SK-MEL-5 (cell line): ENCODE measurements at places on chromosomes 3 and 15. TPM values are rescaled to one million over a fixed set of nuclear protein-coding genes. Genes with fewer than 3 reads are reported as not detected.

- DNase-seq = peak; percentile 48
These were observed 84.3 kb downstream of the KLHL25 start for GRCh38 chr15:85710340-85710842.

TMEM266 gene
- 1.9 and 2.0 TPM in 2 replicates for total RNA-seq

DNA sequence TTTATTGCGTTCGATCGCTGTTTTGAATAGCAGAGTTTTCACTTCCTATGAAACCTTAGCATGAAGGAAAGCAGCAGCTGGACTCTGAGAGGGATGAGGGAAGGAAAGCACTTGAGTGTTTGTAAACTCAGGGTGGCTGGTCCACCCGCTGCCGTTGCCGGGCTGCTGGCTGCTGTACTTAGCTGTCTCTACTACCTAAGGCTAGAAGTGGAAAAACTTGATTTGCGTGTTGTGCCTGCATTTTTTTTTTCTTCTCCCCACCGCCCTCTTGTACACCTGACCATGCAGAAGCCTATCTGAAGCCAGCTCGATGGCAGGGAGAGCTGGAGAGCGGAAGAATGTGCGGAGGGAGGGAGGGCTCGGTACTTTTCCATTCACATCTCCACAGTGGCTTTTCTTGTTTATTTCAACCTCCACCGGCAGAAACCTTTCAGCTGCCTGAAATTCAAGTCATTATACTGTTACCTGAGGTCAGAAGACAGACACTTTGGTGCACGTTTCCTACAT lies 4.8 kb upstream of the BCL6 start:
- DNase-seq = no peak

DNA sequence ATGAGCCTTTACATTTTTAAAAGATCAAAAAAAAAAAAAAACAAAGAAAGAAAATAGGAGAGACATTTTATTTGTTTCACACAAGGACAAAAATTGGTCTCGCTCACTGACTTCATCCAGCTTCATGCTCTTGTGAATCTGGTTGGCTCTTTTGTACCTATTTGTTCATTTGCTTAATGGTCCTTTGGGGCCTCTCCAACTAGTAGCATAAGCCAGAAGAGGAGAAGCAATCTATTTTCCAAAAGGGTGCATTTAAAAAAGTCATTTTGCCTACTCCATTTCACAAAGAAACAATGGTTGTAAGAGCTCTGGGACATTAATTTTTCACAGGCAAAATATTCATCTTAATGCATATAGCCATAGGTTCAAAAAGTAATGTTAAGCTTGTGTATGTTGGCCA lies 168.3 kb upstream of the ADAMTS9 start:
- DNase-seq = no peak

SKOR1 gene
- 0.03 TPM in 1 of 2 replicates, not detected in the other for total RNA-seq

GNAT1 gene
- total RNA-seq = not detected in 2 replicates

DNA sequence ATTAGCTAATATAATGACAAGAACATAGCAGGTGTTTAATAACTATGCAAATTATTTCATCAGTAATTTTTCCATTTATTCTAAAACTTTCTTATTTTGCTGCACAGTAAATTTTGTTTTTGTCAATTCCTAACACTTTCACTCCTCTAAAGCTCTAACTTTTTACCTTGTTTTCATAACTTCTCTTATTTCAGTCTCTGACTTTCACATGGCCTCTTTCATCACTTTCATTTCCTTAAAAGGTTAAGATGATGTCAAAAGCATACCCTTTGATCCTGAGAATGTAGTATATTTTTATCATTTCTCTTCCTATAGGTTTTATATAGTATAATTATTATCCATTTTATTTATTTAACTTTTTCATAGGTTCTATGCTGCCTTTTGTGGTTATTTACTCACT lies 1325.8 kb upstream of the ALCAM start:
- DNase-seq = no peak

- no peak for DNase-seq
These were observed 576.3 kb downstream of the NTRK3 start for GRCh38 chr15:87680208-87680607.

DNA sequence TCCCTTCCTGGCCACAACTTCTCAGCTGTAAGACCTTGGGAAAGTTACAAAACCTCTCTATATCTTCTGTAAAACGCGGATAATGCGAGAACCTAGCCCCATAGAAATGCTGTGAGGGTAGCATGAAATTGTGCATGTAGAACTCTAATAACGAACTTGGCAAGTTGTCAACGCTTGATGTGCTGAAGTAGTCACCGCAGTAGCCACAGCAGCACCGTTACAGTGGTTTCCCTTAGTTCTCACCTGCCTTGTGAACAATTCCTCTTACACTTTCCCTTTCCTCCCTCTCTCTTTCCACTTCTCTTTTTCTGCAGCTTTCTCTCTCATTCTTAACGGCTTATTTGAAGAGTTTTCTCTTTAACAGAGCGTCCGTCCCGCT lies 447 bp upstream of the SHQ1 start:
- DNase-seq = no peak

- DNase-seq = peak; percentile 79
These were observed 190.7 kb upstream of the NDN start for GRCh38 chr15:23877502-23878412.

DNA sequence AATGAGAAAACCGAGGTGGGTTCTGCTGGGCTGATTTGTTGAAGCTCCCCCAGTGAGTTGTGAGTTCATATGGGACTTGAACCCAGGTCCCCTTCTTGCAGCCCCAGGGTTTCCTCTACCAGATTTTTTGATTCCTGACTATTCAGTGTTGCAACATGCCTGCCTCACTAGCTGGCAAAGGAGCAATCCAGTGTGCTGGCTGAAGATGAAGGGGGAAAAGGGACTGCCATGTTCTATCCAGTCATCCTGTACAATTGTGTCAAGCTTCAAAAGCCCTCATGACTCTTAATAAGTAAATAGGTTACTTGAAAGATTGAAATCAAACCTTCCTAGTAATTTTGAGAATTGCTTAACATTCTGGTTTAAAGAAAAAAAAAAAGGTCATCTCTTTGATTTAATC lies 211.5 kb upstream of the TP63 start:
- no peak for DNase-seq

- no peak for DNase-seq
These were observed 17.0 kb upstream of the ARID3B start for GRCh38 chr15:74523982-74524381.

GRCh38 chr15:27681038-27681437 lies 418.1 kb downstream of the OCA2 start:
- peak; percentile 68 for DNase-seq

DNA sequence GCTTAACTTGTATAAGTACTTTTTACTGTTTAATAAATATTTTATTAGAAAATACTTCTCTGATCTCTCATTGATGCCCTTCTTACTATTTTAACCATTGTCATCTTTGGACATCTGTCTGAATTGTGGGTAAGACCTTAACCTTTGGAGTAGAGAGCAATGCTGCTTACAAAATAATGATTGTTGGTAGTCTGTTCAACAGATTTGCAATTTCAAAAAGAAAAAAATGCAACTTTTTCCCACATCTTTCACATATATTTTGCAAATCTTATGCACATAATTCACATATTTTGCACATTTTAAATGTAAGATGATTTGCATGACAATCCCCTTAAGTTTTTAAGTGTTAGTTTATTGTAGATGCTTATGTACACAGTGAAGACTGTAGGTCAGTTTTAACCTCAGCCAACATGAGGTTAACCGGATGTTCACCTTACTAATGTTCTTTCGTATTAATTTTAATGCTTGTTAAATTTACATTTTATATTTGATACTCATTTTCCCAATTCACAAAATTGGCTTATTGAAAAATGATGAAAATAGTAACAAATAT lies 16.7 kb downstream of the C3orf38 start:
- DNase-seq = no peak

DNA sequence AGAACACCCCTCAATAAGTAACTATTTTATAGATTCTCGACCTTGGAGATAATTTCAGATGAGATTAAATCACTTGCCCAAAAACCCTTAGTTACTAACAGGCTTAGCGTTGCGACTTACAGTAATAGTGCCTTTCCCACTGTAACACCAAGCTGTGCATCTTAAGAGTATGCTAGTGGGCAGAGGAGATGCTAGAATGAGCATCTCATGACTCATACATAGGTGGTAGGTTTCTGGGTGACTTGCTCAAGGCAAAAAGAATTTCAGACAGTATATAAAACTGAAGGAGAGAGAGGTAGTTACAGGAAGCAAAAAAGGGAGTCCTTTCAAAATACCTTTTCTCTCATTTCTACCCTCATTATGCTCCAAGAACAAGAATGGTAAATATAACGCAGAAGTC lies 3.9 kb downstream of the KATNBL1 start:
- DNase-seq = no peak

DNA sequence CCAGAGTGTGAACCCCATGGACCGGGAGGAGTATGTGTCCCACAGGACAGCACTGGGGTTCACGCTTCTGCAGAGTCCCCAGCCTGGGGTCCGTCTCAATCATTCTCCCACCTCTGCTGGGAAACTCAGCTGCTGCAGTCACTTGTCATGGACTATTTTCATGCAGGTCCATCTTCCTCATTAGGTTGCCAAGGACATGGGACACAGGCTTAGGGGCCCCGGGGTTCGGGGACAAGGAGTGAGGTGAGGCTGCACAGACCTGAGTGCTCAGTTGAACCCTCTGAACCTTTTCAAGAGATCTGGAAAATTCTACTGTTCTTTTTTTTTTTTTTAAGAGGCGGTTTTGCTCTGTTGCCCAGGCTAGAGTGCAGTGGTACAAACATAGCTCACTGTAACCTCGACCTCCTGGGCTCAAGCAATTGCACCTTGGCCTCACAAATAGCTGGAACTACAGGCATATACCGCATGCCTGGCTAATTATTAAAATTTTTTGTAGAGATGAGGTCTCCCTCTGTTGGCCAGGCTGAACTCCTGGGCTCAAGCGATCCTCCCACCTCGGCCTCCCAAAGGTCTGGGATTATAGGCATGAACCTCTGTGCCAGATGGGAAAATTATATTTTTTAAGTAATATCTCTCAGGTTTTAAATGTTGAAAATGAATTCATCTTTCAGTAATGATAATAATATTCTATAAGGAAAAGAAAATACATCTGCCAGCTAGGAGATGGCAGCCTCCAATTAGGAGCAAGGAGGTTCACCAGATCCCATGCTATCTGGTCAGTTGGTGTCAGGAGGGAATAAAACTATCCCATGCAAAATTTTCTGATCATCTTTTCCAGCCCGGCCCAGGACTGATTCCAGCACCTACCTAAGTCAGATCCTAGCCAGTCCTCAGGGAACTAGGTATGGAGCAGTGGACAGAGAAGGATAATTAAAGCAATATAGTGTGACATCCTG lies 45.2 kb downstream of the RPN1 start:
- no peak for DNase-seq

GRCh38 chr3:41768363-41768762 lies 193.5 kb downstream of the ULK4 start:
- no peak for DNase-seq

DNA sequence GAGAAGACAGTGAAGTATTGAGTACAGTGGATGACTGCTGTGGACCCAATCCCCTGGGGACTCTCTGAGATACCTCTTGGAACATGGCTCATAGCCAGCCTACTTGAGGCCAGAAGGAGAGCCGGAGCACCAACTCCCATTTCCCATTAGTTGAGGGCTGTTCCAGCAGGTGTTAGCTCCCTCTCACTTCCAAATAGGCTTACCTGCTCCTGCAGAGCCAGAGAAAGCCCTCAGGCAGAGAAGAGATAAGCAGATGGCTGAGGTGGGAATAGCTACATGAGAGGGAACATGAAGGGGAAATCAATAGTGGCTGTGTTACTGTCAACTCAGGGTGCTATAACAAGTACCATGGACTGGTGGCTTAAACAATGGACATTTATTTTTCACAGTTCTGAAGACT lies 4.6 kb upstream of the CCK start:
- no peak for DNase-seq

LIPH gene
- total RNA-seq = not detected in 2 replicates

DNA sequence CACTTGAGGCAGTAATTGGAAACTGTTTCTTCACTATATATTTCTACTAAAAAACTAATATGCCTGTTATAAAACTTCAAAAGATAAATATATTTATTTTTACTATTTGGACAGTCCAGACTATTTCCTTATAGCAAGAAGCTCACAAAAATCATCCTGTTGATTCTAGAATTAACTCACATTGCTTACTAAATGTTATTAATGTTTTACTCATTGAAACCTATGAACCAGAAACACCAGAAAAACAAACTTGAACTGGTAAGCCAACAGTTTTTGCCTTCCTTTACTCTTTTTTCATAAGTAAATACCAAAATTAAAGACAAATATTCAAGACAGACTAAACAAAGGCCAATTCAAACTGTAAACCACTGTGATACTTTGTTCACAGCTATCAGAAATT lies 26.4 kb downstream of the TOMM70 start:
- DNase-seq = no peak

GRCh38 chr3:196323016-196323415 lies 5.0 kb upstream of the DYNLT2B start:
- DNase-seq = no peak

CLK3 gene
- total RNA-seq = 44.4 and 53.2 TPM in 2 replicates

DNA sequence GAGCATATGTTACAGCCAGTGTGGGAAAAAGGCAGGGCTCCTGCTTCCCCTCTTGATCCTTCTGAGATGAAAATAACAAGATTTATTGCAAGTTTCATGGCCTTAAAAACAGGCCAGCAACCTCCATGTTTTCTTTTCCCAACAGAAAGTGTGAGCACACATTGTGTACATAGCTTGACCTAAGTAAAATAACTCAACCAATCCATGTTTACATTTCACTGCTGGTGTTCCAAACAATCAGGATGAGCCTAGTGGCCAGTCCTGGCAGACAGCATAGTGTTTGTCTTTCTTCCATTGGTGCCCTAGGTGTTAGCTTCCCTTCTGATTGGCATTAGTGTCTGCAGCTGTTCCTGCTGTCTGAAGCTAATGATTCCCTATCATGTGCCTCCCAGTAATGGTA lies 847.7 kb downstream of the EPHA3 start:
- no peak for DNase-seq

- DNase-seq = peak; percentile 16
These were observed 211.9 kb downstream of the KCNAB1 start for GRCh38 chr3:156332304-156332703.

SATB1 gene
- total RNA-seq = 2.1 and 4.0 TPM in 2 replicates

DNA sequence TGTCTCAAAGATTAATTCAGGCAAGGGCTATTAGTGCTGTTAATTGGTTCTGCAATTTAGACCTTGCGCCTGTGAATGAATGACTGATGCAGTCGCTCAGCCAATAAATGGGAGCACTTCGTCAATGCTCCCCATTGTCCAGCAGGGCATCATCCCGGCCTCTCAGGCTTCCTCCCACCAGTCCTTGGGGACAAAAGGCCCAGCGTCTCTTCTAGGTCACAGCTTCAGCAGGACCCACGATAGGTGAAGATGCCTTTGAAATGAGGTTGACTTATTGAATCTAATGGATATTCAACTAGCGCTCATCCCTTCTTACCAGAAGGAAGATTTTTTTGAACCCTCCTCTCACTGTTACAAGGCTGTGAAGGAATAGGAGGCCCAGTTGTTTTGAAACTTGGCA lies 47.7 kb upstream of the CLDN18 start:
- no peak for DNase-seq

BTBD1 gene
- total RNA-seq = 137 and 147 TPM in 2 replicates
